Right ventricle myocardium superior (tissue), 1 donor: ENCODE measurements at places on chromosomes 2 and 18.
A peak's percentile ranks its signal among the peaks of the same experiment; 100 is the strongest.

DNA sequence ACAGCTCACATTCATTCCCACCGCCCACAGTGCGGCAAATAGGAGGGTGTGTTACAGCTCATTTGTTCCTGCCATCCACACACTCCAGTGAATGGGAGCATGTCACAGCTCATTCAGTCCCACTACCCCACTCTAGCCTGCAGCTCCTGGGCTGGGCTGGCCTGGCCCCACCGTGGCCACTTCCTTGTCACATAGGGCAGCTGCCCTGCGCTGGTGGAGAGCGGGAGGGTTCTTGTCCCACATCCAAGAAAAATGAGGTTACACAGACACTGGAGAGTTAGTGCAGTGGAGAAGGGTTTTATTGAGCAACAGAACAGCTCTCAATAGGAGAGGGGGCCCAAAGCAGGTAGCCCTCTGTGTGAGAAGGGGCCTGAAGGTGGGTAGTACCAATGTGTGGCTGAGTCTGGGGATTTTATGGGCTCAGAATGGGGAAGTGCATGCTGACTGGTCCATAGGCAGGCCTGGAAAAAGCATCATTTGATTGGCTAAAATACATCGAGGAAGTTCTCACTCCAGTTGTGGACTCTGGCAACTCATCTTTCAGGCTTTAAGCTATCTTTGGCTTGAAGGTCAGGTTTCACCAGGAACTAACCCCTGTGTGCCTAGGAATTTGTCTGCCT, 249.7 kb downstream of the ETAA1 start:
- no peak for DNase-seq

GRCh38 chr2:221572219-221572820, at the start of gene EPHA4:
EPHA4 (minus strand) TSS chr2:221572304; CDS start chr2:221572248, 56 bp downstream.
- DNase-seq, result peak; percentile 92

GRCh38 chr2:27489118-27489497, 435 bp downstream of the IFT172 start:
- DNase-seq, result no peak

- peak; percentile 88 for DNase-seq
These were observed 148.0 kb downstream of the HDAC4 start for GRCh38 chr2:239252801-239253200.

- no peak for DNase-seq
These were observed 138.6 kb downstream of the DTNA start for GRCh38 chr18:34848695-34849094.

DNA sequence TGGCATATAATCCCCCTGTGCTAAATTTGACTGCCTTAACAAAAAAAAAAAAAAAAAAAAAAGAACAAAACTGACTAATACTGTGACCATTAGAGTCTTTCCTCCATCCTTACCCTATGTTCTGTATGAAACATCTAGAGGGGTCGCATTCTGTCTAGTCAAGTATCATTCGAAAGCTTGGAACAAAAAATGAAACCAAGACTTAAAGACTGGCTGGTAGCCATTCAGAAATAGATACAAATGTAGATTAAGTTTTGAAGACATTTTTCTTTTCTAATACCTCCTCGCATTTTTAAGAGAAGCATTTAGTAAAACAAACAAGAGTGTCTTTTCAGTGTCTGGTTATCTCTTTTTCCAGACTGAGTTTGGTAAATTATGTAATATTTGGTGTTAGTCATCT, 66.7 kb downstream of the SPATS2L start:
- DNase-seq, result no peak

GRCh38 chr2:30645745-30646119, 161.5 kb downstream of the CAPN13 start:
- no peak for DNase-seq

DNA sequence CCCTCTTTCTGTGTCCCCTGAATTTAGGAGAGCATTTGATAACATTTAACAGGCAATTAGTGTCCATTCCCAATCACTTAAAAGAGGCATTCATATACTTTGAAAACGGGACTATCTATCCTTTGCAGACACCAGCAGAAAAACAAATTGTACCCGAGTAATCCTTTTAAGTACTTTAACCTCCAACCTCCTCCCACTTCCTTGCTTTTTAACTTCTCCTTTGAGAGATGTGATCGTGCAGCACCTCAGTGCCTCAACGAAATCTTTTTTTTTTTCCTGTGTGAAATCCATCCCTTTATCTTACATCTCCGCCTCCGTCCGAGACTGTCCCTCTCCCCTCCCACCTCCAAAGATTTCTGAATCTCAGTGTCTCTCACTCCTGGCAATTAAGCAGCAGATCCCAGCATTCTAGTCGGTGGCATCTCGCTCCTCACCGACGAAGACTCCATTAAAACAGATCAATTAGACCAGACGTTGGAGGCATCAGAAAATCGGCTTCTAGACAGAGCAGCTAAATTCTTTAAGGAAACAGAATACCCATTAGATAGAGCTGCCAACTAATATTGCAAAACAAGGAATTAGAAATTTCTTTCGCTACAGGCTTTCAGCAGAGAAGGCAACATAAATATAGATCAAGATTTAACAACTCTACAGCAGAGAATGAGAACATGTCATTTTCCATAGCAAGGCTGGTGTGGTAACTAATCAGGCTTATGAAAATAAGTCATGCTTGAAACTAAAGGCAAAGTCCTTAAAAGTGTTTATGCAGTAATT, 1.9 kb upstream of the TMEFF2 start:
- DNase-seq, result no peak

GRCh38 chr2:234463626-234464290, 33.1 kb downstream of the ARL4C start:
- DNase-seq, result no peak

DNA sequence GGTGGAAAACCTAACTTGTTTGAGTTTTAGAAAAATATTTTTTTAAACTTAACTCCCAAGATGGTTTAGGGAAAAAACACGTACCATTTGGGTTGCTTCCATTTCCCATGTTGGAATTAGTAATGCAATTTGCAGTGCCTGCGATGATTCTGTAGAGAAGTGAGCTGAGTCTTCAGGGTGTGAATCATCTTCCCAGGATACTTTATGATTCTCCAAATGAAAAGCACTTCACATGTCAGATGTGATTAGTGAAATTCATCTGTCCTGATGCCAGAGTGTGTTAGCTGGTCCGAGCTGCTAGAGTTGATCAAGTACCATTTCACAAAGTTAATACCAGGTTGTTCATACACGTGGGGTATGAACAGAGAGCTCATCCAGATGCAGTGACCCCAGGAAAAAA, 59.1 kb downstream of the ACOXL start:
- no peak for DNase-seq

- no peak for DNase-seq
These were observed 46.8 kb downstream of the TRIB2 start for GRCh38 chr2:12763486-12763885.

DNA sequence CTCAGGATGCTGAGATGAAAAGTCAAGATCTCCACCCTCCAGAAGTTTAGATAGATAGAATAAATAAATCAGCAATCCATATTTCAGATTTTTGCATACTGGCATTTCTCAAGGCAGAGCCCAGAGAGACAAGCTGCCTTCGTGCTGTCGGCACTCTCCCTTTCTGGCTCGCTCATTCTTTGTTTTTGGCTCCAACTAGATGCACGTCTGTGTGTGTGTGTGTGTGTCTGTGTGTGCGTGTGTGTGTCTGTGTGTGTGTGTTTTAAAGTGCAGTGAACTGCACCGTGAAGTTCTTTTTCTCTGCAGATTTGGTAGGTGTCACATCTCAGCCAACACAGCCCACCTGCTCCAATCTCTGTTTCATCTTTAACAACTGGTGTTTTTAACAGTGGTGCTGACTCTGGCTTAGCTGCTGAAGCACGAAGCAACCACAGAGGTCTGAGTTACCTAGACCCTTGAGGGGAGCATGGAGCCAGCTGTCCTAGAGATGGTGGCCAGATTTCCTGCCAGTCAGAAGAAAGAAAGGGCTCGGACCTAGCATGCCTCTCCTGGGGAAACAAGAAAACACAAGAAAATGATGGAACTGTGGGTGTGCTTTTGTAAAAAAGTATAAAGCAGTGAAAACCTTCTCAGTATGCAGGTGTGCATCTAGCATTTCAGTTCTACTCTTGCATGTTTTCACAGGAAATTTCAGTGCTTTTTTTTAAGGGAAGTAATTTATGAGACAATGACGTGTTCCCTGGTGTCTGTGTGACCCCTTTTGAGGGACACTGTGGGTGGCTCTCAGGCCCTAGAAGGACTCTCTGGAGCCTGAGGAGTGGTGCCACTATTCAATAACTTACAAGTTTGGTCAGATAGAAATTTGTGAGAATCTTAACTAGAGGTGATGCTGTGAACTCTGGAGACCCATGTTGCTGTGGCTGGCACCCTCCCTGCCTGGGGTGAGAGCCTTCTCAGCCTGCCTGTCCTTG, 364.3 kb downstream of the RNF144A start:
- no peak for DNase-seq

- no peak for DNase-seq
These were observed 563.2 kb downstream of the RNF144A start for GRCh38 chr2:7480431-7480830.

DNA sequence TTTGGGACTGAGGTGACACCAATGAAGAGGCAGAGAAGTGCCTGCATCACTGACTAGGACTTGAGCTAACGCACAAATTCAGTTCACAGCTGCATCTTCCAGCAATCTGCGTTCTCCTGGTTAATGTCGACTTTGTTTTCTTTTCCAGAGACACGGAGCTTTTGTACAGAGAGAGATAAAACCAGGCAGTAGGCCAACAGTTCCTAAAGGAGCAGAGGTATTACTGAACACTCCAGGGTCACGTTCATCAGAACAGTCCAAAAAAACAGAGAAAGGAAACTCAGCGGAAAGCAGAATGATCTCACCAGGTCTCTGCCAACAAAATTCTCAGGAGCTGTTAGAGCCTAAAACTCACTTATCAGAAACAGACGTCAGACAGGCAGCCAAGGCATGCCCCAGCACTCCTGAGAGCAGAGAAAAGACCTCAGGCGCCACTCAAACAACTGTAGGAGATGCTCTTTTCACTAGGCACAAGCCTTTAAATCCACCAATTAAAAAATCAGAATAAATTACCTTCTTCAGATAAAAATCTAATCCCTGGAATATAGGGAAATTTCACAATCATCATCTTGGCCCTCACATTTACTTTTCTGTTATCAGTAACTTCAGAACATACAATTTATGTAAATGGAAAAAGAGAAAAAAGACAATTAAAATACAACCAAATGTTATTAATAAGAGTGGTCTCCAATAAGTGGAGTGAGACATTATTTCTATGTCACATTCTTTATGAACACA, 95.9 kb upstream of the SPTBN1 start:
- peak; percentile 69 for DNase-seq

DNA sequence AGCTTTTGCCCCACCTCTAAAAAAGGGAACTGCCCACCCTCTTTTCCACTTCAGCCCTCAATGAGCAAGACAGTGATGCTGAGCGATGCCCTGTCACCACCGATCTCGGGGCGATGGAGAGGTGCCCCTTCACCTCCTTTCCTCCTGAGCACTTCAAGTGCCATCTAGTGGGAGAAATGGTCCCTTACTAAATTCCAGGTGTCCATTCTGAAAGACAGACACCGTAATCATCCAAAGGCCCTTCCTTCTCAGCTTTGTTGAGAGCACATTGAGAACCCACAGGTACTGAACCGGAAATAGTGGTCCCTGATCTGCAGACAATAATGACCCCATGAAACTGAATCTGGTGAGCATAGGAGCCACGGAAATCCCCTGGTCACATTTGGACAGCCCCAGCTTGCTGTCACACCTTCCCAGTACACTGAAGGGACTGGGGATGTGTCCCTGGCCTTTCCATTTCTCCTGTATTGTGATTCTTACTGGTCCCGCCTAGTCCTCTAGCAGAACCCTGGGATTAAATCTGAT, 38.5 kb downstream of the KCTD18 start:
- DNase-seq, result no peak

DNA sequence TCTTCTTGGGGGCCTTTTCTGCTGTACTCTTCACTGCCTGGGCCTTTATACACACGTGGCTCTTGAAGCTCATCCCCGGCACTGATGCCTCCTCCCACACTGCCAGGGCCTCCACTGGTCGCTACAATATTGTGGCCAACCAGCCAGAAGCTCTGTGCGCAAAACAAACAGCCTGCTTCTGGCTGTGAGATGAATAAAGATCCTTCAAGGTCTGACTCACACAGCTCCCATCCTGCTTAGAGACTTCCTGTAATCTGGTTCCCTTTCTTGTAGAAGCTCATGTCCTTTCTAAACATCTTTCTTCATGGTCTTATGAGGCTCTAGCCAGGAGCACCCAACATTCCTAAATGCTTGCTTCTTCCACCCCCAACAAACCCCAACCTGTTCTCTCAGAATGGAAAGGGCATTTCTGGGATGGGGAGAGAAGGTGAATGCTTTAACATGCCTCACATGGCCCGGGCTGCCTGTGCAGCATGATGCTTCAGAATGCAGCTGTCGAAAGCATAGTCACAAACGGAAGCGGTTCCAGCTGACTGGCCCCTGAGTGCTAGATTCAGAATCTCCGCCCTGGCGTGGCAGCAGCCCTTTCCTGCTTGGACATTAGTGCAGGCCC, 24.6 kb downstream of the NRP2 start:
- peak; percentile 80 for DNase-seq

DNA sequence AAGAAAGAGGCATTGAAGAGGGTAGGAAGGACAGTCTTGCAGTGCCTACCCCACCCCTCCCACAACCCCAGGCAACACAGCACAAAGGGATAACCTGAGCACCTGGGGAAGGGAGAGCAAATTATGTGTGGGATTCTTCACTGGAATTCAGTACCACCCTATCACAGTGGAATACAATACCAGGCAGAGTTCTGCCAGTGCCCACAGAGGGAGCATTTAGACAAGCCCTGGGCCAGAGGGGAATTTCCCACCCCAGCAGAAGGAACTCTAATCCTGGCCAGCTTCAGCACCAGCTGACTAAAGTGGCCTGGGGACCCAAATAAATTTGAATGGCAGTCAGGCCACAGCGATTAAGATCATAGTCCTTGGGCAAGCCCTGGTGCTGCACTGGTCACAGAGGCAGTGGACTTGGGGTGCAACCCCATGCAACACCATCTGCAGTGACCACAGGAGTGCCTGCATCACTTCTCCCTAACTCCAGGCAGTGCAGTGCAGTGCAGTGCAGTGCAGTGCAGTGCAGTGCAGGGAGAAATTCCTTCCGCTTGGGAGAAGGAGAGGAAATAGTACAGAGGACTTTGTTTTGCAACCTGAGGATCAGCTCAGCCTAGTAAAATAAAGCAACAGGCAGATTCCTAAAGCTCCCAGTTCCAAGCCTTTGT, 147.8 kb upstream of the SRD5A2 start:
- DNase-seq, result no peak

- no peak for DNase-seq
These were observed 142.4 kb downstream of the CCBE1 start for GRCh38 chr18:59554796-59555335.

DNA sequence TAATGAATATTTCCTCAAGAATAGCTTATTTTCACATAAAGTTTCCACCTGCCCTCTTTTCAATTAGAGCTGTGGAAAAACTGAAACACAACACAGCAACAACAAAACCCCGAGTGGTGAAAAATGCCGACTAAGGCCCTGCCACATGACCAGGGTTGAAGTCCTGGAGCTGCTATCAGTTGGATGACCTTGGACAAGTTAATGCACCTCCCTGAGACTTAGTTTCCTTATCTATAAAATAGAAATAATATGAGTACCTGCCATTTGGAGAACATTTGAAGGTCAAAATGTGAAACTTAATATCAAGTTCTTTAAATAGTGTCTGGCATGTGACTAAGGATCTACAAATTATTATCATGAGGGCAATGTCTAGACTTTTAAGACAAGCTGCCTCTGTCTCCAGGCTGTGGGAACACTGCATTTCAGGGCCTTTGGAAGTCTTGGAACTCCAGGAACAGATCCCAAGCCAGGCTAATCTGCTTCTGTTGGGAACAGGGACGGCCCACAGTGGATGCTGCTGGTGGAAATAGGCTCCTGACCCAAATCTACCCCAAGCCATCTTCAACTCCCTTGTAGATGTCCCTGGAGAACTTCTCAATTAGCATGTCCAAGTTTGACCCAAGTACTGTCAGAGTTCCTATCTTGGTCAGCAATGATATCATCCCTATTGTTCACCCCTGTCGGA, 42.0 kb upstream of the TRIB2 start:
- DNase-seq, result no peak
